Kidney epithelial cell (primary cell): ENCODE measurements at places on chromosomes 6 and 20.

- DNase-seq = no peak
Observed at GRCh38 chr6:4451718-4452117, 316.3 kb upstream of the ECI2 start.

- DNase-seq = no peak
Observed at GRCh38 chr6:102204351-102204750, 810.8 kb downstream of the GRIK2 start.

DNA sequence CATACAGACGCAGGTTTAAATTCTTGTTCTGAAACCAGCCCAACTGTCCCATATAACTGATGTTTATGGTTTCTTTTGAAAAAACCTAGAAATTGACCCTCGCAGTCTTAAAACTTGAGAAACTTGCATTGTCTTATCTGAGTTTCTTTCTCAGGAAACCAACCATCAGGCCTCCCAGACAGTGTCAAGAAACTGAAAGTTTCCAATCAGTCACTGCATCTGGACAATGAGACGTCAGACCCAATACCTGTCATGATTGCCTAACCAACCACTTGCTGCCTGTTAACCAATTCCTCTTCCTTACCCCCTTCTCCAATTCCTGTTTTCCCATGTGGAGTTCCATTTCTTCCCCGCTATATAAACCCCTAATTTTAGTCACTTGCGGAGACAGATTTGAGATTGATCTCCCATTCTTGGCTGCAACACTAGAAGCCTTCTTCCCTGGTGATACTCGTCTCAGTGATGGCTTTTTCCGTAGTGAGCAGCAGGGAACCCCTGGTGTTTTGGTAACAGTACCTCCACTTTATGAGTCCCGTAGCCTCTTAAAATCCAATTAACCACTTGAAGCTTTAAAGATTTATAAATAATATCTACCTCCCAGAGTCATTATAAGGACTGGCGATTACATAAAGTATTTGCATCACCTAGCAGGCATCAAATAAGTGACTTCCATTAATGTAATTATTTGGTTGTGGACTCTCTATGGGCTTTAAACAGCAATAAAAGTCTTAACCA is 49.3 kb downstream of the GPR63 start:
- no peak for DNase-seq

DNA sequence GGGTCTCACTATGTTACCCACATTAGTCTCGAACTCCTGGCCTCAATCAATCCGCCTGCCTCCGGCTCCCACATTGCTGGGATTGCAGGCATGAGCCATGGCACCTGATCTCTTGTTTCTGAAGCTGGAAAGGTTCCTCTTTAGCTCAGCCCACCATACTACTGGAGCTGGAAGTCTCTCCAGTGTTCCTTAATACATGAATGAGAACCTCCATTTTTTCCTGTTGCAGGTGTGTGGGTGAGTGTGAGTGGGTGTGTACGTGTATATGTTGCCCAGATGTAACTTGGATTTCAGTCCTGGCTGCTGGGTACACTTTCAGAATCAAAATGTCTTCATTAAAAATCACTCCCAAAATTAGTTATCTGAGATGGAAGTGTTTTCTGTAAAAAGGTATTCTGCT is 11.1 kb downstream of the PNPLA1 start:
- DNase-seq = no peak

GRCh38 chr6:135281227-135281626 is 100.1 kb downstream of the MYB start:
- no peak for DNase-seq

DNA sequence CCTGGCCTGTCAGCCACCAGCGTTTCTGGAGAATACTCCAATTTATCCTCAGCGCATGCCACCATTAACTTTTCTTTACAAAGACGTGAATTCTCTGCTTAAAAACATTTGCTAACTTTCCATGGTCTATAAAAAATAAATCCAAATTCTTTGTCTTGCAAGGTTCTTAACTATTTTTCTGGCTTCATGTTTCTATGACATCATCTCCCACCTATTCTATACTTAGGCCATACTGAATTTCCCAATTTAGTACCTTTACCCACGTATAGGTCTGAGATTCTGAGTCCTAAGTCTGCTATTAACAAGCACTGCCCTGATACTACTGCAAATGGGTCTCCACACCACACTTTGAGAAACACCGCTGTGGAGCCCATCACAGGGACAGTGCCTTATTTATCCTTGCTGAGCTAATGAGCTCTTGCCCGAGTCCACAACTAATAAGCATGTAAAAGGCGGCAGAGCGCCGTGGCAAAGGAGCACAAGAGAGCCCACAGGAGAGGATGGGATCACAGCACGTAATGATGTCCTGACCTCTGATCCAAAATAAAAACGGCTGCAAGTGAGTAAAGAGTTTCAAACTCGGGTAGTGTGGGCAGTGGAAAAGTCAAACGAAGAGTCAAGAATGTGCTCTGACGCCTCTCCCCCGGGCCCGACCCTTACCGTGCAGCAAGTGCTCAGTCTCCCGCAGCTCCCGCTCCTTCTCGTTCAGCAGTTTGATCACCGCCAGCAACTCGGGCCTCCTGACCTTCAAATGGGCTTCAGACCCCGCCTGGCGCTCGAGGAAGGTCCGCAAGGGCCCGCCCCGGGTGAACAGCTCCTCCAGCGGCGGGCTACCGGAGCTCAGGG is 519 bp downstream of the MTRF1L start:
- DNase-seq = no peak

- DNase-seq = no peak
Observed at GRCh38 chr20:24106150-24106800, 117.7 kb upstream of the GGTLC1 start.

GRCh38 chr20:44219170-44219730 is 8.7 kb upstream of the OSER1 start:
- no peak for DNase-seq

GRCh38 chr6:16166871-16167608 is 38.2 kb downstream of the MYLIP start:
- no peak for DNase-seq
